ENCODE measurements at places on chromosomes 2 and 18. TPM values are rescaled to one million over a fixed set of nuclear protein-coding genes. Genes with fewer than 3 reads are reported as not detected.

Gene ANKRD29
- total RNA-seq = 22.1 TPM

Gene CNGA3
- 1.3 TPM for total RNA-seq

Gene SCLY
- total RNA-seq = 23.3 TPM

- H3K4me3 ChIP-seq = no peak overlapping the region
- no peaks in the 10 kb centered on the region for H3K27me3 ChIP-seq
- no peak for DNase-seq
- no peak overlapping the region for H3K27ac ChIP-seq
- no peaks in the 10 kb centered on the region for H3K4me1 ChIP-seq
These were observed 194.0 kb downstream of the NDUFA10 start for GRCh38 chr2:239831001-239831731.

GRCh38 chr2:98685930-98686887, 44.7 kb downstream of the MGAT4A start:
- H3K36me3 ChIP-seq = no peaks in the 10 kb centered on the region
- H3K27ac ChIP-seq = no peak overlapping the region
- H3K27me3 ChIP-seq = no peaks in the 10 kb centered on the region
- DNase-seq = no peak
- no peaks in the 10 kb centered on the region for H3K4me1 ChIP-seq

DNA sequence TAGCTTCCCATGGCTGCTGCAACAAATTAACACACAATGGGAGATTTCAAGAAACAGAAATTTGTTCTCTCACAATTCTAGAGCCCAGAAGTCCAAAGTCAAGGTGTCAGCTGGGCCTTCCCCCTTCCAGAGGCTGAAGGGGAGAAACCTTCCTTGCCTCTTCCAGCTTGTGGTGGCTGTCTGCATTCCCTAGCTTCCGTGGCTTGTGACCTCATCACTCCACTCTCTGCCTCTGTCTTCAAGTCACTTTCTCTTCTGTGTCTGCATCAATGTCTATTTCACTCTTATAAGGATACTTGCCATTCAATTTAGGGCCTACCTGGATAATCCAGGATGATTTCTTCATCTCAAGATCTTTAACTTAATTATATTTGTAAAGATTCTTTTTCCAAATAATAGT, 16.8 kb upstream of the SRBD1 start:
- H3K36me3 ChIP-seq = no peaks in the 10 kb centered on the region
- no peaks in the 10 kb centered on the region for H3K27me3 ChIP-seq
- H3K4me1 ChIP-seq = no peaks in the 10 kb centered on the region

- H3K4me1 ChIP-seq = peaks cover 9% of the 10 kb centered on the region
- no peaks in the 10 kb centered on the region for H3K27me3 ChIP-seq
- DNase-seq = no peak
- no peak overlapping the region for H3K4me3 ChIP-seq
- no peak overlapping the region for H3K27ac ChIP-seq
These were observed 9.8 kb downstream of the RIOK3 start for GRCh38 chr18:23462876-23463275.

GRCh38 chr2:198134293-198134955, 330.0 kb downstream of the PLCL1 start:
- DNase-seq = no peak
- peaks cover 12% of the 10 kb centered on the region for H3K4me1 ChIP-seq
- no peaks in the 10 kb centered on the region for H3K27me3 ChIP-seq
- H3K36me3 ChIP-seq = no peaks in the 10 kb centered on the region
- no peak overlapping the region for H3K4me3 ChIP-seq
- no peak overlapping the region for H3K27ac ChIP-seq

- no peaks in the 10 kb centered on the region for H3K27me3 ChIP-seq
- no peaks in the 10 kb centered on the region for H3K4me1 ChIP-seq
- H3K4me3 ChIP-seq = no peak overlapping the region
- no peak overlapping the region for H3K27ac ChIP-seq
These were observed 96.3 kb upstream of the B3GNT2 start for GRCh38 chr2:62099523-62100175.

DNA sequence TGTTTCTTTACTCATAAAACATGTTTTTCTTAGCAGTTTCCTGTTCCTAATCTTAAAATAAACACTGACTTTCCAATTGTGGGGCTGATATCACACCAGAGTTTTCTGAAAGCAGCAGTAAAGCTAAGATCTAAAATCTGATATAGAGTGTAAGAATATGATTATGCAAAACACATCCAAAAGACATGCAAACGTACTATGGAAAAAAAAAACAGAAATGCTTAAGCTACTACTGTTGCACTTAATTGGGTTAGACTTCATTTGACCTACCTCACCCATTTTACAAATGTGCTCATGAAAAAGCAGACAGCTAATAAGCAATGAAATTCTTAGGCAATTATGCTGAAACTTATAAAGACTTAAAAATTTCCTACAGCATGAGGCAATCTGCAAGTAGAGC, 10.5 kb downstream of the CYTIP start:
- H3K36me3 ChIP-seq = no peaks in the 10 kb centered on the region
- no peaks in the 10 kb centered on the region for H3K27me3 ChIP-seq
- no peaks in the 10 kb centered on the region for H3K4me1 ChIP-seq
- no peak overlapping the region for H3K27ac ChIP-seq
- H3K4me3 ChIP-seq = no peak overlapping the region
